Activated naive CD4-positive, alpha-beta T cell treated with anti-CD3 and anti-CD28 coated beads for 36 hours (primary cell): ENCODE measurements at places on chromosomes 6 and 20.

- no peak for DNase-seq
Observed at GRCh38 chr6:108562503-108562993, 1.8 kb downstream of the FOXO3 start.

- no peak for DNase-seq
Observed at GRCh38 chr6:54463354-54464024, 155.2 kb downstream of the TINAG start.

DNA sequence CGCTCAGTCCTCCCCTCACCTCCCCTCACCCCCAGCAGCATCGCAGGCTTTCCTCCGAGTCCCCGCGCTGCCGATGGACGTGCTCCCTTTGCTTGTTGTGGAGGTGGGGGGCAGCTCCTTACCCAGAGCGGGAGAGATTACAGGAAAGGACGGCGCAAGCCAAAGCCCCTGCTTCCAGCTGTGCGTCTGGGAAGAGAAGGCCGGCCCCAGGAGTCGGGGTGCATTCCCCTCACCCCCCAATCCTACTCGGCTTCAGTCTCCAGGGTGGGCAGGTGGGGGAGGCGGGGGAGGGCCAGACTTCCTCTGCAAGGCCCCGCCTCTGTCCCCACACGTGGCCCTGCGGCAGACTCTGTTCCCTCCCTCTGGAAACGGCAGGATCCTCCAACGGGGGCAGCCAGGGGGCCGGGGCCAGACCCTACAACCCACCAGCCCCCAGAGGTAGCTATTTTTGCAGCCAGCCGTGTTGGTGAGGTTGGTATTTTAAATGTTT, 43.6 kb downstream of the NTSR1 start:
- DNase-seq: no peak

DNA sequence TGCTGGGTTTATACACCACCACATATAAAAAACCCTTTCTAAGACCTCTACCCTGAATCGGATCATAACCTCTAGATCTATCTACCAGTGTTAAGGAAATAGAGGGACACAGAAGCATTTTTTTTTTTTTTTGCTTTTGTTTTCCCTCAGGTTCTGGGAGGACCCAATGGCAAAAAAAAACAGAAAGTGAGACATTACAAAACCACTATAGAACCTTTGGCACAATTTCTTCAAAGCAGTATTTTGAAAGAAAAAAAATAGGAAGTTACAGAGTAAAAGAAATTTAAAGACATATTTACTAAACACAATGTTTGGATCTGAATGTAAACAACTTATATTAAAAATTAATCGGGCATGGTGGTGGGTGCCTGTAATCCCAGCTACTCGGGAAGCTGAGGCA, 1258.7 kb upstream of the GJE1 start:
- DNase-seq: no peak

GRCh38 chr20:44204156-44204831, 6.3 kb downstream of the OSER1 start:
- no peak for DNase-seq

GRCh38 chr6:17280552-17281090, 540 bp upstream of the RBM24 start:
- DNase-seq: peak; percentile 7
